Left lung (tissue), 14 donors: ENCODE measurements at places on chromosomes 3 and 15. TPM values are rescaled to one million over a fixed set of nuclear protein-coding genes. Genes with fewer than 3 reads are reported as not detected.
A peak's percentile ranks its signal among the peaks of the same experiment; 100 is the strongest.

- no peak for DNase-seq
Measured at GRCh38 chr15:65085207-65085753, 8.7 kb downstream of the KBTBD13 start.

PPP2R3A gene
- total RNA-seq: 11.3 TPM

- DNase-seq: no peak
Measured at GRCh38 chr15:24394303-24394702, 281.3 kb upstream of the NPAP1 start.

- no peak for DNase-seq
Measured at GRCh38 chr15:27092390-27092789, 121.4 kb downstream of the GABRG3 start.

DNA sequence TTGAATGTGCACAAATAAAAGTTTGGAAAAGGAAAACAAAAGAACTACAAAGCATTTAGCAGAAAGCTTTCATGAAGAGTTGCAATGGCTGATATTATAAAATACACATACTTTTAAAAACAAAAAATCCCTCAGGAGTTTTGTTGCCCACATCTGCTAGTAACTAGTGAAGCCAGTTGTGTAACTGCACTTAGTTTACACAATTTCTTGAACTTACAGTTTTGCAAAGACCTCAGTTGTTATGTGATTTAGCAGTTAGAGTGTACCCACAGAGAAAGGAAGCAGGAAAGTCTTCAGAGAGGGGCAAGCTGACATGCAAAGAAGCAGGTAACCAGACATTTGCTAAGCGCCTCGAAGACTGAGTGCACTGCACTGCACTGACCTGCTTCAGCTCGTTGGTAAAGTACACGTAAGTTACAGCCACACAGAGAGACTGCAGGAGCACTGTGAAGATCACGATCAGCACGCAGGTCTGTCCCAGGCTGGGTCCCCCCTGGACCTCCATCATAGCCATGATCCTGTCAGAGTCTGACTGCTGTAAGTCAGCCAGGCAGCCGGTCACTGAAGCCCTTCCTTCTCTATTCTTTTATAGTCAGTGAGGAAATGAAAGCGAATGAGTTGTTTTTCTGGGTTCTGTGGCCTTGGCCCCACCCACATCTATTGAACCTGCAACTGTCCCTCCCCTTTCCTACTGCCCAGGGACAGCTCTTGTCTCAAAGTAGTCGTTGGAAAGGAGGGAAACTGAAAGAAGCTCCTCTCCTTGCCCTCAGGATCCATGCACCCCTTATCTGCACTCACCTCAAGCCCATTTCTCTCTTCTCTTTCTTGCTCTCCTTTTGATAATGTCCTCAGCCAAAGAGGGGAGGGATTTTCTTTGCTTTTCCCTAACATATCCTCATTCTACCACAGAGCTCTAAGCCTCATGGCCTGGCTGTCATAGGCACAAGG, at the start of gene TNFSF10:
TSS of gene TNFSF10 (minus strand) at position 560 of the 948 bp plus-strand sequence. CDS start at position 514, 46 bp downstream.
- peak; percentile 33 for DNase-seq

- no peak for DNase-seq
Measured at GRCh38 chr3:97200387-97200786, 386.0 kb downstream of the EPHA6 start.

SEC11A gene
- total RNA-seq: 159 TPM

CEP19 gene
- 3.1 TPM for total RNA-seq

DNA sequence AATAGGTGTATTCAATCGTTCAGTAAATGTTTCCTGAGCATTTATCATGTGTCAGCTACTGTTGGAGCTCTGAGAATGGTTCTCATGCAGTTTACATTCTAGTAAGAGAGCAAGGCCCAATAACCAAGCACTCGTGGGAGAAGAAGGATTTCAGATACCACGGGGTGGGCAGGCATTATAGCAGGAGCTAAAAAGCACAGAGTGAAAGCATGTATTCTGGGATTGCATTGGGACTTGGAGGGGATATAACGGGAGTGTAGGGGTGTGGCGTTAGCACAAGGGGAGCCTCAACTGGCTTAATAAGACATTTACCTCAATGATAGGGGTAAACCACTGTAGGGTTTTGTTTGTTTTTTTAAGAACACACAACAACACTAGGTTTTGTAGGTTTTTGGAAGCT, 1.6 kb upstream of the SIAH2 start:
- DNase-seq: no peak

MOBP gene
- total RNA-seq: 0.09 TPM

DNA sequence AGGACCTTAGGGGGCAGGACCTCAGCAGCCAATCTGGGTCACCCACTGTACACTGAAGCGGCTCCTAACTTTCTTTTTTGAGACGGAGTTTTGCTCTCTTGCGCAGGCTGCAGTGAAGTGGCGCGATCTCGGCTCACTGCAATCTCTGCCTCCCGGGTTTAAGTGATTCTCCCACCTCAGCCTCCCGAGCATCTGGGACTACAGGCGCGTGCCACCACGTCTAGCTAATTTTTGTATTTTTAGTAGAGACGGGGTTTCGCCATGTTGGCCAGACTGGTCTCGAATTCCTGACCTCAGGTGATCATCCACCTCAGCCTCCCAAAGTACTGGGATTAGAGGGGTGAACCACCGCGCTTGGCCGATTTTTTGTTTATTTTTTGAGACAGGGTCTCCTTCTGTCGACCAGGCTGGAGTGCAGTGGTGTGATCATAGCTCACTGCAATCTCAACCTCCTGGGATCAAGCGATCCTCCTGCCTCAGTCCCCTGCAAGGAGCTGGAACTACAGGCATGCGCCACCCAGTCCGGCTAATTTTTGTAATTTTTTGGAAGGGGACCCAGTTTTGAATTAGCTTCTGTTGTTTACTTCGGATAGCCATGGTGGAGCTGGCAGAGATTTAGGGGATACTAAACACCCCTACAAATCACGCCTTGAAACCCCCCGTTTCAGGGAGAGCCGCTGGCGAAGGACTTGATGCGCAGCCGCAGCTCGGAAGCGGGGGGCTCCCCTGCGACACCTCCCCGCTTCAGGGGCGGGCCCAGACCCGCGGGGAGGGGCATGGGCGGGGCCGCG, 1.5 kb upstream of the CLK3 start:
- peak; percentile 30 for DNase-seq

IMPG2 gene
- 0.21 TPM for total RNA-seq

FGF7 gene
- 31.8 TPM for total RNA-seq

DNA sequence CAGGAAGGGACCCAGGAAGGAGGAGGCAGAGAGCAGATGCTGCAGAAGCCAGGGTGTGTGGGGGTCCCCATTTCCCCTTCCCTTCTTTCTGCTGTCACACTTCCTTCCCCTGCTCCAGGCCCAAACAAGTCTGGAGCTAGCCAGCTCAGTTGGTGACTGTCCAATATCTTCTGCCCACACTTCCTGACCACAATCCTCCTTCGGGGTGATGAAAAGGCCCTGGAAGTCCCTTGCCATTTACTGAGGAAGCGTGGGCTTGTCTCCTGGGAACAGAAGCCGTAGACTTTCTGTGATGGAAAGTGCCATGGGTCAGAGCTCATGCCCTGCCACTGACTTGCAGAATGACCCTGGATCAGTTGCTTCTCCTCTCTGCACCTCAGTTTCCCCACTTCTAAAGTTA, 39.0 kb downstream of the ANAPC13 start:
- DNase-seq: no peak

CNTN6 gene
- total RNA-seq: 5.4 TPM

DNA sequence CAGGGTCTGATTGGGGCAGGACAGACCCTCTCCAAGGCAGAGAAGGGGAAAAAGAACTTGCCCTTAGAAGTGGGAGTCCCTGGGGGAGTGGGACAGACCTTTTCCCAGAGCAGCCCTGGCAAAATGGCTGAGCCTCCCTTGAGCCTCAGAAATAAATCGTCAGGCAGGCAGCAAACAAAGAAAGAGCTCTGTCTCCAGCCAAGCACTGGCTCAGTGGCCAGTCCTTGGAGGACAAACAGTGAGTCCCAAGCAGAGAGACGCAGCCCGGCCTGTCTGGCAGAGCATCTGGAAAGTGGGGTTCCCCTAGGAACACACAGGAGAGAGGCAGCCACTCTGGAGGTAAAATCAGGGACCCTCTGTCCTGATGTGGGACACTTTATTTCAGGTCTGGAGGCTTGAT, 1.8 kb downstream of the SLC6A1 start:
- no peak for DNase-seq

CDCP1 gene
- total RNA-seq: 31.4 TPM

KLHL6 gene
- 8.2 TPM for total RNA-seq

- no peak for DNase-seq
Measured at GRCh38 chr3:60053526-60054265, 1003.9 kb upstream of the CFAP20DC start.

GRCh38 chr3:154584974-154585373, 155.0 kb upstream of the GPR149 start:
- DNase-seq: no peak

DNA sequence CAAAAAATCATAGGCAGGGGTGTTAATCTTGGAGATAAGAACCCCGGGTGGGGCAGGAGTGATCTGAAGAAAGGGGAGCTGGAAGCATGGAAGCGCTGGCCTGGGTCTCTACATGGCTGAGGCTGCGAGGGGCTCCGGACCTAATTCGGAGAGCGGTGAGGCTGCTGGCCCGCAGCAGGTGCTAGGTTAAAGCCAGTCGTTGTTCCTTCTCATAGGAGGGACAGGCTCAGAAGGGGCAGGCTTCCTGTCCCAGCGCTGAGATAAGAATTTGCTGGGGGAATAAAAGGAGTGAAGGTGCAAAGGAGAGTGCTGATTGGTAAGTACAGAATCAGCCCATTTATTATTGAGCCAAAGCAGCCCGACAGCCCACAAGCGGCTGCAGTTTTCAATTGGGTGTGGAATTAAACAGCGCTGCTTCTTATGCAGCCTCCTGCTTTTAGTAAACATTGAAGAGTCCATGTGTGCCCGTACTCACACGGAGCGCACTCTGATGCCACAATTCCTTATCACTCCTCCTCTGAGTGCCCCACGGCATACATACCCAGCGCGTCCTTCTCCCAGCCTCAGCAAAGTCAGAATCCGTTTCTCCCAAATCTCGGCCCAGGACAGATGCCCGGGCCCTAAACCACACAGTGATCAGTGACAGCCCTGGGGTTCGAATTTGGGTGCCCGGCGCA, 17.1 kb downstream of the CHST13 start:
- DNase-seq: no peak

P2RY14 gene
- 2.4 TPM for total RNA-seq

- DNase-seq: no peak
Measured at GRCh38 chr15:76203346-76204108, 107.7 kb downstream of the ETFA start.

GRCh38 chr15:36932070-36932469, 168.3 kb downstream of the MEIS2 start:
- DNase-seq: no peak

CHST14 gene
- 15.1 TPM for total RNA-seq

GPD1L gene
- total RNA-seq: 62.4 TPM

TFRC gene
- 327 TPM for total RNA-seq

DNA sequence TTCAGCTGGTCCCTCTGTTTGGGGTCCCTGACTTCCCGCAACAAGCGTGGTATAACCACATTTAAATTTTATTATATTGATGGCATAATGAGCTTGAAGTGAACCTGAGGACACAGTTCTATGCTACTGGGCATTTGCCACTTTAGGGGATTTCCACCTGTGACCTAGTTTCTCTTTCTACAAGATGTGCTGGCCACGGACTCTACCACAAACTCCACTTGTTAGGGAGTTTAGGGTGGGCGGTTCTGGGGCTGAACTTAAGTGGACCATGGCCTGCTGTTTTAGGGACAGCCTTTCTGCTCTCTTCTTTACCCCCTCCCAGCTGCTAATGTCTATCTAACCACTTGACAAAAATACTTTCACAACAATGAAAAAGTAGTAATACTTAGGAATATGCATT, 1199.1 kb downstream of the SI start:
- no peak for DNase-seq

DNA sequence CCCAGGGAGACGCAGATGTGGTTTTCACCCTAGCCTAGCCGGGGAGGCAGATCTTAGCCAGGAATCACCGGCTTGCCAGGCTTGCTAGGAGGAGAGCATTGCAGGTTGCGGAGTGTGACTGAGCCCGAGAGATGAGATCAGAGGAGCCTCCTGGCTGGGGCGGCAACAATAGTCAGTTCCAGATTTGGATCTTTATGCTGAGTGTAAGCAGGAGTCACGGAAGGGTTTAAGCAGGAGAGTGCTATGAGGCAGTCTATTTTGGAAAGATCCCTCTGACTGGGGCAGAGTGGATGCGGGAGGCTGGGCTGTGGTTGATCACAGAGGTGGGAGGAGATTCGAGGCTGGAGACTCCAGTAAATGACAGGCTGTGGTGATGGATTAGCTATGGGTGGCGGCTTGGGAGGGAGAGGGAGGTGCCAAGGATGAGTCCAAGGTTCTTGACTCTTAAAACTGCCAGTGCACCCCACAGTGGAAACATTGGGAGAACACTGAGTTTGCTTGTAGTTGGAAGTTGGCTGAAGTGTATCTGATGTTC, 10.4 kb upstream of the BAHD1 start:
- DNase-seq: no peak

ALPK3 gene
- total RNA-seq: 6.9 TPM

GRCh38 chr3:126103121-126104027, 19.4 kb upstream of the SLC41A3 start:
- DNase-seq: no peak

- no peak for DNase-seq
Measured at GRCh38 chr15:64068133-64068532, 21.8 kb upstream of the DAPK2 start.

LAMB2 gene
- total RNA-seq: 484 TPM

GOLGA8G gene
- not detected for total RNA-seq

DNA sequence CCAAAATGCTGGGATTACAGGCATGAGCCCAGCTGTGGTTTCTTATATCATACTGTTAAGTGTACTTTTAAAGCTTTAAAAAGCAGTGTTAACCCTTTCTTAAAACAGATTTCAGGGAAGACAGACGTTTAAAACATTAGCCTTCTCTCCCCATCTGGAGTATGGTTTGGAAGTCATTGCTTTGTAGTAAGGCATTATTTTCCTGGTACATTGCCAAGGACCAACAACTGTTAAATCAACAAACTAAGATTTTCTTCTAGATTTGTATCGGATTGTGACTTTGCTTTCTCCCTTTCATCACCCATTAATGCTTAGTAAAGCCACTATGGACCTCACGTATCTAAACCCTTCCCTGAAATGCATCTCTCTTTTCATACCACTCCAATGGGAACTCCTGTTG, 50.5 kb downstream of the UBE2E1 start:
- no peak for DNase-seq

DNA sequence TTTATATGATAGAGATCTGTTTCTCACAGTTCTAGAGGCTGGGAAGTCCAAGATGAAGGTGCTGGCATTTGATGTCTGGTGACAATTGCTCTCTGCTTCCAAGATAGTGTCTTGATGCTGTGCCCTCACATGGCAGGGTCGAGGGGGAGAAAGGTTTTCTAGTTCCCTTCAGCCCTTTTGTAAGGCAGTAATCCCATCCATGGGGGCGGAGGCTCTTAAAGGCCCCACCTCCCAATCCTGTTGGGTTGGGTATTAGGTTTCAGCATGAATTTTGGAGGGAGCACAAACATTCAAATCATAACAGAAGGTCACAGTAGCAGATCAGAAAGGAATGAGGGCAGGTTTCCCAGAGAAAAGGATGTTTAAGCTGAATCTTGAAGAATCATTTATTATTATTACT, 601.7 kb upstream of the ZNF717 start:
- DNase-seq: no peak

DNA sequence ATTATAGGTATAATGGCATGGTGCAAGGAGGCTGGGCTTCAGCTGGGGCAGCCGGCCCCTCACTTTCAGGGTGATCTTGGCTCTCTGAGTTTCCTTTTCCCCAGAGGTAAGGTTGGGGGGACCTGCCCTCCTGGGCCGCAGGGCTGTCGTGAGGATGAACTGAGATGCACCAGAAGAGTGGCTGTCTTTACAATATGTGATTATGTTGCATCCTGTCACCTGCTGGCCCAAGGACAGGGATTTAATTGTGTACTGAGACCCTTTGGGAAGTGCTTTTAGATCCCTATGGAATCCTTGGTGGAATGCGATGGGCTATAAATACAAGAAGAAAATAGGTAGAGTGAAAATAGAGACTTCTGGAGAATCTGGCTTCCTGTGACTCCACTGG, 22.1 kb downstream of the ANAPC13 start:
- DNase-seq: no peak
